Effector CD8-positive, alpha-beta T cell (primary cell): ENCODE measurements at places on chromosomes 11 and 22.

- no peak for DNase-seq
Measured at GRCh38 chr11:12831471-12832202, 157.4 kb downstream of the TEAD1 start.

DNA sequence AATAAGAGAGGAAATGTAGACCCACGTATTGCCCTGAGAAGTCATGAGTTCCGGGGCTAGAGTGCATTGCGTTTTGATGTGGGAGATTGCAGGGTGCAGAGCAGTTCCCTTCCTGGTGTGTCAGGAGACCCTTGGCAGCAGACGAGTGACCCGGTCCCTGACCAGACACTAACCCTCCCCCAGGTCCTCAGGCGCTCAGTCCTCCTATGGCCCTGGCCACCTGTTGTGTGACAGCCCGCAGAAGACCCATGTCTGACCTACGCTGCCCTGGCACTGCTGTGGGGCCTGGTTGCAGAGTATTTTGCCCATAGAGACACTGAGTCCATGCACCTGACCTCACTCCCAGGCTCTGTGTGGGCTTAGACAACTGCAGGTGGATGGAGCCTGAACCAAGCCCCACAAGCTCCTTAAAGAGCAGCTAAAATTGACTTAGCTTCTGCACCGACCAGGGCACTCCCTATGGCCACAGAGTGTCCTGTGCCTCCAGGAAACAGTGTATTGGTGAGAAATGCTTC lies 833.8 kb downstream of the TBC1D22A start:
- no peak for DNase-seq

GRCh38 chr11:85182441-85183387 lies 444.4 kb downstream of the DLG2 start:
- no peak for DNase-seq

DNA sequence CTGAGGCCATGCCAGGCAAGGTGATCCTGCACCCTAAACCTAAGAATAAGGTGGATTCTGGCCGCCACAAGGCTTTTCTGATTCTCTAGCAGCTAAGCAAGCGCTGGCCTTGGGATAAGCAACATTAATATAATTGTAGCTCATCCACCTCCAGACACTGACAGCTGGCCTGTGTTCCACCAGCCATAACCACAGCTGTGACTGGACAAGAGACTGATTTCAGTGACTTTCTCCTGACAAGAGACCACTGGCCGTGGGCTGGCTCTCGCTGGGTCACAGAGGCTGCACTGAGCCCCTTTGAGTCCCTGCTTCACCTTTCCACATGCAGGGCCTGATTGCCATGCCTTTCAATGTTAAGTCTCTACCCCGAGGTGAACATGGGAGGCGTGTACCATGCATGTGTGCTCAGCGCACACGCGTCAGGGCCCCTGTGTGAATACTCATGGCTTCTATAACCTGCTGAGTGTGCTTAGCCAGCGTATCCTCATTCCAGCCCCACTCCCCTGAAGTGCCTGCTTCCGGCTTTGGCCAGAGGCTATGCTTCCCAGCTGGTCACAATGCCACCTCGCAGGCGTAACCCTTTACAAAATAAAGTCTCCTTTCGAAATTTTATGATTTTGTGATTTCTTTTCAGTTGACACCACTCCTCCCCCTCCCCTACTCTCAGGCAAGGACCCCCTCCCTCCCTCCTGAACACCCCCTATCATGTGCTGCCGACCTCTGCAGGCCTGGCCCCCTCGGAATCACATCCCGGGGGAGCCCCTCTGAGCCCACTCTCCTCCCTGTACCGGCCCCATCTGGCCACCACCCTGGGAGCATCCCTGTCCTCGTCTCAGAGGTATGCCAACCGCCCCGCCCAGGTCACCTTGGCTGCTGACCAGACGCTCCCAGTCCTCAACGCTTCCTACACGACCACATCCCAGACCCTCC lies 128.1 kb downstream of the CTTN start:
- DNase-seq, result no peak

DNA sequence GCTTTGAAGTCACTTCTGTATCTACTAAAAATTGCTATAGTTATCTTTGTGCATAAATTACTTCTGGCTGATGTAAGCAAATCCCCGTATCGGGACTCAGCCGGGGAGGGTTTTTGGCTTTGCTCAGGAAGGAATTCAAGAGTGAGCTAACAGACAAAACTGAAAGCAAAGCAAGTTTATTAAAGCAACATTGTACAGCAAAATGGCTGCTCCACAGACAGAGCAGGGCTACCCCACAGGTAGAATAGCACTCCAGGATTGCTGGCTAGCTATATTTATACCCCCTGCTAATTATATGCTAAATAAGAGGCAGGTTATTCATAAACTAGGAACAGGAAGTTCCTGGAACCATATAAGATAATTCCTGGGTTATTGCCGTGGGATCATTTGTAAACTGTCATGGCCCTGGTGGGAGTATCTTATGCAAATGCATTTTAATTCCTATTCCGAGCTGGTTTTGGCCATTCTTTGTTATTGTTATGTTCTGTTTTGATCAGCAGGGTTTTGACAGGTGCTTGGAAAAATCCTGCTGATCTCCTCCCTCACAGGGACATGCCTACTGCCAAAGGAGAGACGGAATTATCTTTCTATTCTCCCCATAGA lies 15.2 kb downstream of the MIF start:
- DNase-seq, result no peak

GRCh38 chr22:26956371-26956770 lies 299.0 kb downstream of the MIAT start:
- DNase-seq, result no peak

DNA sequence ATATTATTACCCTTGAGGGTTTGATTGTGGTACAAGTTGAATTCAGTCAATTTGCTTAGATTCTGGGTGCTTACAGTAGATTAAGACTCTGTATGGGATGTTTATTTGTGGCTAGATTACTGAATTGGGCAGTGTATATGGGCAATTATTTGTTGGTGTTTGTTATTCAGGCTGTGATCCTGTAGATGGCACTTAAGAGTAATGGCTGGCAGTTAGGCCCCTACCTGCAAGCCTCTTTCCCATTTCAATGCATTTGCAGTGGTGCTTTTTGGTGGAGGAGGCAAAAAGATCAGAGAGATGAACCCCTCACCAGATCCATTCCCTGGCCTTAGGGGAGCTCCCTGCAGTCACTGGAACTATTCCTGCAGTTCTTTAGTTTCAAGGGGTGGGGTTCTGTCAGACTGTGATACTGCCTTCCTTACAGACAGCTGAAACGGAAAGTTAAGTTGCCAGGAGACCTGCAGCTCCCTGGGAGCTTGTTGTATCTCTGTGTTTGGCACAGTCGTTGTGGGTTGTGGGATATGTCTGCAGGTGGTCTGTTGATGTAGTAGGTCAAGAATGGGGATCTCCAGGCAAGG lies 199.5 kb downstream of the AASDHPPT start:
- DNase-seq, result no peak

- DNase-seq, result no peak
Measured at GRCh38 chr11:910044-910588, 494 bp downstream of the CHID1 start.

GRCh38 chr11:18564149-18564548 lies 24.4 kb downstream of the UEVLD start:
- DNase-seq, result no peak

GRCh38 chr11:132895340-132895739 lies 637.0 kb downstream of the OPCML start:
- no peak for DNase-seq

DNA sequence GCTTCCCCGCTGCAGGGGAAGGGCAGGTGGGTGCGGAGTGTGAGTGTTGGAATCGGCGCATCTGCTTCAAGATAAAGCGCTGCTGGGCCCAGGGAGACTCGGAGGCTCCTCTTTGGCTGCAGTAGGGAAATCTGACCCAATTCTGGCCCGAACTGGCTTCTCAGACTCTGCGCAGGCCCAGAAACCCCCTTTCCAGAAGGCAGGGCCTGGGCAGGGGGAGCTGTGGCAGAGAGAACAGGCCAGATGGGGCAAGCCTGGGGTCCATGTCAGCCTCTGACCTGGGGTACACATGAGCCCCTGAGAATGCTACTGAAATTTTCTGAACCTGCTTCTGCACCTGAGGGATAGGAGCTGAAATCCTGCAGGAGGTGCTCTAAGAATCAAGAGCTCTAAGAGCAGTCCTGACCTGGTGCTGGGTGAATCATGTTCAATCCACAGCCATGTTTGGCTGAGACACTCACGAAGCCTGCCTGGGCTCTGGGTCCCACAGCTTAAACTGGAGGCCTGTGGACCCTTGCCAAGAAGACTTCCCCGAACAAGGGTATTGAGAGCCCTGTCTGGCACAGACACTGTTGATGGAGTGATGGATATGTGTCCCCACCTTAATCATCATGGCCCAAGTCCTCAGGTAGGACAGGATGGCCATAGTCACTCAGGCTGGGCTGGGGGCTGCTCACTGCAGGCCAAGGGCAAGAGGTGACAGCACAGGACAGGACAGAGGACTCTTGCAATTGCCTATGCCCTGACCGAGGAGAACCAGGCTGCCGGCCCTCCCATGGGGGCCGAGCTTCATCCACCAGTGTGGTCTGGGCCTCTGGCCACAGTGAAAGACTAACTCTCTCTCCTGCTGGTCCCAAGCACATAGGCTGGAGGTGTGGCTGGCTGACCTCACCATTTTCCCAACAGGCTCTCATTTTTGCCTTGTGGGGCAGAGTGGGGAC lies 6.9 kb downstream of the RAB3IL1 start:
- DNase-seq, result no peak

DNA sequence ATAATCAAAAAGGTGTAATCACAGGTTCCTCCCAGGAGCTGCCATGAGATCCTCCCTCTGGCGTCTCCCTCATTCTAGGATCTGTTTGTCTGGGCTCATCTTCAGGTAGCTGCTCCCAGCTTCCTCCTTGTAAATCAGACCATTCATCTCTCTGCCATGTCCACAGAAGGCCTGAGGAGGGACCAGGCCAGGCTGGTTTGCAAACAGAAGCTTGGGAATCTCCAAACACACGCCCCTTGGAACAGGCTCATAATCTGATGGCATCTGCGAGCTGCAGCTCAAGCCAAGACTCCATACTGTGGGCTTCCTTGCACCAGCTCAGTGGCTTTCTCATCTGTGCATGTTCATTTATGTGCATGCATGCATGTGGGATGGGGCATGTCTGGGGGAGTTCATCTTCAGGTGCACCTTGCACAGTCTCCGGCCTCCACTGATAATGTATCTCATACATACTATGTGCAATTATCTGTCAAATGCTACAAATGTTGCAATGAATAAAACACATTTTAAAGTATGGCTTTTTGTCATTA lies 134.9 kb downstream of the NXPE2 start:
- no peak for DNase-seq

DNA sequence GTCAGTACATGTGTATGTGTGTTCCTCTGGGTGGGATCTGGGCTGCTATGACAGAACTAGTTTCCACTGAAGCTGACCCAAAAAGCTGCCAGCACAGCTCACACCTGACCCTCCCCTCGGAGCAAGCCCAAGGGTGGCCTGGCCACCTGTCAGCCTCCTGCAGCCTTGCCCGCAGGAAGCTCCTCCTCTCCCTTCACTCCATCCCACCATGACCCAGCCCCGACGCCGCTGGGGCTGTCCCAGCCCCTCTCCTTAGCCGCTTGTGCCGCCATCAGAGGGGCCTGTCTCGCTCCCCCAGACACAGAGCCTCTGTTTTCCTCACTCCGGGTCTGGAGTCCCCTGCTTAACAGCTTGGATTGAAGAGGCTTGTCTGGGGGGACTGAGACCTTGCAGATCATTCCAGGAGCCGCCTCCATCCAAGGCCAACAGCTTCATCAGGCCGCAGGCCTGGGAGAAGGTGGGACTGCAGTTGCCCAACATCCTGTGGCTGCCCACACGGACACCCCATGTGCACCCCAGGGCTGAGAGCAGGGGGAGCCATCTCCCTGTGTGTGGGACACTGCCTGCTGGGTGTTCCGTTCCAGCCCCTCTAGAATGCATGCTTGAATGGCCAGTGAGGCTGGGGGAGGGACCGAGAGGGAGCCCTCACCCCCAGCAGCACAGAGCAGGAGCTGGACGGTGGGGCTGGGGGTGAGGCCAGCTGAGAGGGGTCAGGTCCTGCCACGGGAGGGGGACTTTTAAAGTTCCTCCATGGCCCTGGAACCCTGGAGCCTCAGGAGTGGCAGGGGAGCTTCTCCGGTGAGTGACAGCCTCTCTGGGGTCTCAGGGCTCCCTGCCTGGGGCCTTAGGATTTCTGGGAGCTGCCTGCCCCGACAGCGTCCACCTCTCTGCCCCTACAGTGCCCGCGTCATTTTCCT lies 696 bp downstream of the MRGPRF start:
- DNase-seq, result no peak

DNA sequence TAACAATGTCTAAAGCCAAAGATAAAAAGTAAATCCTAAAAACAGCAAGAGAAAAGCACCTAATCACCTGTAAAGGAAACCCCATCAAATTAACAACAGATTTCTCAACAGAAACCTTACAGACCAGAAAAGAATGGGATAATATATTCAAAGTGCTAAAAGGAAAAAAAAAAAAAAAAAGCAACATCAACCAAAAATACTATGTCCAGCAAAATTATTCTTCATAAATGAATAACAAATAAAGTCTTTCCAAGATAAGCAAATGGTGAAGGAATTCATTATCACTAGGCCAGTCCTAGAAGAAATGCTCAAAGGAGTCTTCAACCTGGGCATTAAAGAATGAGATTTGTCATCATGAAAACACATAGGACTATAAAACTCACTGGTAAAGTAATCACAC lies 192.0 kb upstream of the UBASH3B start:
- no peak for DNase-seq

- no peak for DNase-seq
Measured at GRCh38 chr22:31680861-31681341, 18.9 kb upstream of the PISD start.

DNA sequence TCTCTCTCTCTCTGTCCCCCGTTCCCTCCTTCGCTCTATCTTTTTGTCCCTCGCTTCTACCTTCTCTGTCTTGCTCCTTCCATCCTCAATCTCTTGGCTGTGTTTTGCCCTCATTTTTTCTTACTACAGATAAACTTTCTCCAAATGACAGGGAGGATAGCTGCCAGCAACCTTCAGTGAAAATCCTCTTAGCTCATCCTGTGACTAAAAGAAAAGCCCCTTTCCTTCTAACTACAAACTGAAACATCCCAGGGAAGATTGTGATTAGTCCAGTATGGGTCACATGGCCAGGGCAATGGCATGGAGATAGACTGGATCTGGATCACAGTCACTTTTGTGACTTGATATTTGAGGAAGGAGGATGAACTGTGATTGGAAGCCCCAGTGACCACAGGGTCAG lies 10.4 kb downstream of the SPON1 start:
- no peak for DNase-seq

GRCh38 chr11:75188671-75189070 lies 37.8 kb downstream of the SLCO2B1 start:
- no peak for DNase-seq

- DNase-seq, result no peak
Measured at GRCh38 chr11:8201644-8202365, 33.0 kb upstream of the RIC3 start.

- DNase-seq, result no peak
Measured at GRCh38 chr11:35011944-35012343, 95.5 kb downstream of the PDHX start.

- no peak for DNase-seq
Measured at GRCh38 chr11:109071712-109072524, 350.1 kb upstream of the C11orf87 start.

DNA sequence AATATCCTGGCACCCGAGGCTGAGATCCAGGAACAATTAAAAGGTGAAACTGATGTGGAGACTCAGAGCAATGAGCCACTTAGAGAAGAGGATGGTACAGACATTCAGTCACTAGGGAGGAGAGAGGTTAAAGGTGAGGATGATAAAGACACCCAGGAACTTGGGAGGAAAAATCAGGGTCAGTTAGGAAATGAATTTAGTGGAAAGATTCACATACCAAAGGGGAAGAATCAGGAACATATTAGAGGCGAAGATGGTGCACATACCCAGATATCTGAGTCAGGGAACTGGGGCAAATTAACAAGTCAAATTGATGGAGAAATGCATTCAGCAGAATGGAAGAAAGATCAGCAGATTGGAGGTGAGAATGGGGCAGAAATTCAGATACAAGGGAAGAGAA lies 4.1 kb upstream of the MEI1 start:
- DNase-seq, result no peak
